ENCODE measurements at places on chromosomes 2 and 18.
A peak's percentile ranks its signal among the peaks of the same experiment; 100 is the strongest.

DNA sequence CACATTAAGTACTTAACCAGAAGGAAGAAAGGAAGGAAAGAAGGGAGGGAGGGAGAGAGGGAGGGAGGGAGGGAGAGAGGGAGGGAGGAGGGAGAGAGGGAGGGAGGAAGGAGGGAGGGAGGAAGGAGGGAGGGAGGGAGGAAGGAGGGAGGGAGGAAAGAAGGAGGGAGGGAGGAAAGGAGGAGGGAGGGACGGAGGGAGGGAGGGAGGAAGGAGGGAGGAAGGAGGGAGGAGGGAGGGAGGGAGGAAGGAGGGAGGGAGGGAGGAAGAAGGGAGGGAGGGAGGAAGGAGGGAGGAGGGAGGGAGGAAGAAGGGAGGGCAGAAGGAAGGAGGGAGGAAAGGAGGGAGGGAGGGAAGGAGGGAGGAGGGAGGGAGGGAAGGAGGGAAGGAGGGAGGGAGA is 363.3 kb downstream of the MBD2 start:
- DNase-seq: no peak

DNA sequence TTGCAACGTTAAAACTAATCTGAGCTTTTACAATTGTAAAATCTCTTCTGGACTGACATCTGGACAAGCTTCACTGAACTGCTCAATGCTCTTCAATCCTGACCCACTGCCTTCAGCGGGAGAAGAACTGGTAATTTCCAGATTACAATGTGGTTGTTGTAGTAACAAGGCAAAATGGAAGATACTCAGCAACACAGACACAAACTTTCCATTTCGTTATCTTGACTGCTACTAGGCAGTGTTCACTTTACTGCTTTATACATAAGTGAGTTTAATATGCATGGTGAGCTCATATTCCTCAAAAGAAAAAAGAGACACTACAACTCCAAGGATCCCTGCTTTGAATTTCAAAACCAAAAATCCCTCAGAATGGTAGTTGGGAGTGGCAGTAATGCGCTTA is 51.9 kb downstream of the GRB14 start:
- DNase-seq: no peak

DNA sequence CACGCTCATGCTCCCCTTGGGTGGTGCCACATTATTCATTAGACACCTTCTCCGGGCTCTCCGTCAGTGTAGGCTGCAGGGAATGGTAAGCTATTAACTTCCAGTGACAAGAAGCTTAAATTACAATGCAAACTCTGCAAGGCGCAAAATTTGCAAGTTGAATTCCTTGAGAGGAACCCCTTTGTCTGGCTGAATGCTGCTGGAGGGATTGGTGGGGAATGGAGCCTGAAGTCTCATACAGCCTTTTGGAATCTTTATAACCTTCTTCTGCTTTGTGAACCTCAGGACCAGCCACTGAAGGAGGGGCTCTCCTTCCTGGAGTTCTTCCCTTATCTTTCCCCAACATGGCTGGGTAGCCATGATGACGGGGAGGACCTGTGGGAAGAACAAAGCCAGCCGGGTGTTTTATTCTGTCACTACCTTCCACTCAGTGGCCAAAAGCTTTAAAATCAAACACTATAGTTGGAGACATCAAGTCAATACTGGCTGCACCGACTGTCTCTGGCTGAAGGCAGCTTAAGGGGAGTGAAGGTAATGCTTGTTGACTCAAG is 220.9 kb upstream of the EPHA4 start:
- DNase-seq: no peak

- DNase-seq: peak; percentile 64
Observed at GRCh38 chr2:216775043-216775453, 79.7 kb upstream of the IGFBP5 start.

DNA sequence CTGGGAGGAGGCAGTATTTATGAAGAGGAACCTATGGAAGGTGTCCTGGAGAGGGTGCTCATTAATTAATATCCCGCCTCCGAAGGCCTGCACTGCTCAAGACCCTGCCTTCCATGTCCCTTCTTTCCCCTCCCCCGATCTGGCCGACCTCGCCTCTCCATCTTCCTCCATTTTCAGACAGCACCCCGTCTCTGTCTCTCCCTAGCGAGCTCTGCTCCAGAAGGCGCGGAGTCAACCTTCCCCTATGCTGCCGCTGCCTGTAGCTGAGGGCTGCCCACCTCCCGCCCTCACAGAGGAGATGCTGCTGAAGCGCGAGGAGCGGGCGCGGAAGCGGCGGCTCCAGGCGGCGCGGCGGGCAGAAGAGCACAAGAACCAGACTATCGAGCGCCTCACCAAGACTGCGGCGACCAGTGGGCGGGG is 1.1 kb upstream of the WBP1 start:
- DNase-seq: no peak

DNA sequence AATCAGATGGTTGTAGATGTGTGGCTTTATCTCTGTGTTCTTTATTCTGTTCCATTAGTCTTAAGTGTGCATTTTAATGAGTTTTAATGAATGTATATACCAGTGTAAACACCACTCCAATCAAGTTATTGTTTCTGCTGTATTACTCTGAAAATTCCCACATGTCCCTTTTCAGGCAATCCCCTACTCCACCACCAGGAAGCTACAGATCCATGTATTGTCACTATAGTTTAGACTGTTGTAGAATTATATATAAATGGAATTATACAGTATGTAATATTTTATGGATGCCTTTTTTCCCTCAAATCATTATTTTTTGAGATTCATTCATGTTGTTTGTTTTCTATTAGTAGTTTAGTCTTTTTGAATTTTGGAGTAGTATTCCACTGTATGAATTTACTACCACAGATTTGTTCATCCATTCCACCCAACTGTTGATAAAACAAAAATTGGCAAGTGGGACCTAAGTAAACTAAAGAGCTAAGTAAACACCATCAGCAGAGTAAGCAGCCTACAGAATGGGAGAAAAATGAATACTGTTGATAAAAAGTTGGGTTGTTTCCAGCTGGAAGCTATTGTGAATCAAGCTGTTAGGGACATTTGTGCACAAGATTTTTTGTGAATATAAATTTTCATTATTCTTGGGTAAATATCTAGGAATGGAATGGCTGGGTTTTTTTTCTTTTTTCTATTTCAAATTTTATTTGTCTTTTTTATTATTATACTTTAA is 262.0 kb downstream of the CAMKMT start:
- DNase-seq: no peak

GRCh38 chr2:108239786-108240185 is at the start of gene SULT1C3:
Gene SULT1C3 (plus strand): TSS chr2:108239968. CDS start chr2:108247195, 7,227 bp downstream.
- DNase-seq: no peak

DNA sequence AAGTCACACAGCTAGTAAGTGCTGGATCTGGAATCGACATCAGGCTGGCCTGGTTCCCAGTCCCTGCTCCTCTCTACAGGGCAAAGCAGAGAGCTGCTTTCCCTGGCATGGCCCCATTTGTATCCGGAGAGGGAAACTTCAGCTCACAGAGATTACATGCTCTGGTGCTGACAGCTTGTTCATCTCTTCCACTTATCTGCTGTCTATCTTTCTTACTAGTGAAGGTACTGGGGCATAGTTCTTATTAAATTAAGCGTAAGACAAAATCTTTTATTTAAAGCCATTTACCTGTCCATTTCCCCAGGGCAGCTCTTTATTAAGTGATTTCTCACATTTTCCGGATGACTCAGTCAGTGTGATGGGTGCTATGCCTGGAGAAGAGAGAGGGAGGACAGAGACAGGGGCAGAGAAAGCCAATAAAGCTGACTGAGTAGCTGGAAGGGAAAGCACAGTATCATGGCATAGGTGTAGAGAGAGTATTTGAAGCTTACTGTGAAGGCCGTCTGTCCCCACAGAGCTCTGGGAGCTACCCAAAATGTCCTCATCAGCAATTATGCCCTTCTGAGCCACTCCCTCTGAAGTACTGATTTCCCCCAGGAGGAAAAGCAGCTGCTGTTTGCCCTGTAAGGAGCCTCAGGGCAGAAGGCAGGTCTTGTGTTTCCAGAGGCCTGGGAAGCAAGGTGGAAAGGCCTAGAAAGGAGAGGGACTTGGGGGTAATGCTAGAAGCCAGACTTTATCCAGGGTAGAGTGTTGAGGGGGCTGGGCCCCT is 44.1 kb upstream of the EPAS1 start:
- no peak for DNase-seq

- no peak for DNase-seq
Observed at GRCh38 chr2:101900375-101900774, 91.4 kb upstream of the IL1R2 start.

- no peak for DNase-seq
Observed at GRCh38 chr18:55927831-55928230, 339.8 kb upstream of the TCF4 start.

DNA sequence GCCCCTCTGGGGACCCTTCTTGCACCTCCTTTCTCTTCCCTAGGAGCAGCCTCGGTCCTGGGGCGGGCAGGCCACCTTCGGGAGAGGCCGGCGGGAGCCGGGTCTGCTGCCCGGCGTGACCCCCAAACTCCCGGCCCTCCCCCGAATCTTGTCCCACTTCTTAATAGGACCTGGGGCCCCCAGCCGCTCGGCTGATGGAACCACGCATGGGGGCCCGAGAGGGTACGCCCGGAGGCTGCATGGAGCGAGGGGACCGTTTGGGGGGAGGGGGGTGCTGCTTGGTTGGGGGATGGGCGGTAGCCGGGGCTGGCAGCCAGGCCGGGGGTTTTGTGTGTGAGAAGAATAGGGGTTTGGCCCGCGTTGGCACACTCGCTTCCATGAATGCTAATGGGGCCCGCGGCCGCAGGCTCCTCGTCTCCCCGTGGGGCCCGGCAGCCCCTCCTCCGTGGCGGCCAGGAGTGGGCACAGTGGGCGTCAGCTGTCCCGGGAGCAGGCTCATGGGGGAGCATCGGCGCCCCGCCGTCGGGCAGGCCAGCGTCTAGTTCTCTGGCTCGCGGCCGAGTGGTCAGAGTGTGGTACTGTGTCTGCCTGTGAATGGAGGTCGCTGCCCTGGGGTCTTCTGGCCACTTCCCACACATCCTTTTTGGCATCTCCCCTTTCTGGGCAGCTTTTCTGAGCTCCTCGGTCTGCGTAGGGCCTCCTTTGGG is 1.0 kb downstream of the GAREM2 start:
- DNase-seq: no peak

- DNase-seq: no peak
Observed at GRCh38 chr18:24402209-24402785, 4.7 kb upstream of the OSBPL1A start.

GRCh38 chr2:236241181-236242056 is 22.8 kb downstream of the ASB18 start:
- no peak for DNase-seq

DNA sequence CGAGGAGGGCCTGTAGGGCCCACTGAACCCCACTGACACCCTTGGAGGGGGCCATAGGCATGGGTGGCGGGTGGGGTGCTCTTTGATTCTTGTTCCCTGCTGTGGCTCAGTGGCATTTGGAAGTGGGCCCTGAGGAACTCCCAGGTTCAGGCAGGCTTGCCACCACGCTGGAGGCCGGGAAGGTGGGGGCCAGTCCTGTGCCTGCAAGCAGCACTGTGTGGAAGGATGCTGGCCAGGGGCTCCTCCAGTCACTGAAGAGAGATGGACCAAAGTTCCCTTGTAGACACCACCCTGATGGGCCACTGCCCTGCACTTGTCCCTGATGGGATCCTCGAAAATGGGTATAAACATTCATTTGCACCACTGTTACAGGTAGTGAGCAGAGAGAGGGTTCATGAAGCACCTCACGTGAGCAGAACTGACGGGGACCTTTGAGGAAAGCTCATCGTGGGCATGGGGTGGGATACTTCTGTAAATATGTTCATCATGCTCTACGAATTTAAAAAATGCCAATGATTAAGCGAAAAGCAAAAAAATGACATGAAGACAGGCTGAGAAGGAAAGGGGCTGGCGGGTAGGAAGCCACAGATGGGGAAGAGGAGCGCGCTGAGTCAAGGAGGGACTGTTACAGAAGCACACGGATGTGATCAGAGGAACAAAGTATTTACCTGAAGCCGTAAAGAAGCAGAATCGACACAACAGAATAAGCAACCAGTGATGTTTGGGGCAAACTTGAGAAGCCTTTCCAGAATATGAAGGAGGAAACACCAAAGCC is 45.2 kb upstream of the ASB1 start:
- DNase-seq: no peak

DNA sequence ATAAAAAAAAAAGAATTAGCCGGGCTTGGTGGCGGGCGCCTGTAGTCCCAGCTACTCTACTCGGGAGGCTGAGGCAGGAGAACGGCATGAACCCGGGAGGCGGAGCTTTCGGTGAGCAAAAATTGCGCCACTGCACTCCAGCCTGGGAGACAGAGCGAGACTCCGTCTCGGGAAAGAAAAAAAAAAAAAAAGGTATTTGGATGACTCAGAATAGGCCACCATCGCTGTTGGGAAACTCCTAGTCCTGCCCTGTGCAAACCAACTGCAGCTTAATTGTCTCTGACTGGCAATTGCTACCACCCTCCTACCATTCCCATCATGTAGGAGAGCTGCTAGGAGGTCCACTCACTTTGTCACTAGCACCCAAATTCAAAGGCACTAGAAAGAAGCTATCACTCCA is 43.5 kb downstream of the ATP8B1 start:
- DNase-seq: no peak

- no peak for DNase-seq
Observed at GRCh38 chr2:108106731-108107130, 120.4 kb downstream of the SLC5A7 start.

DNA sequence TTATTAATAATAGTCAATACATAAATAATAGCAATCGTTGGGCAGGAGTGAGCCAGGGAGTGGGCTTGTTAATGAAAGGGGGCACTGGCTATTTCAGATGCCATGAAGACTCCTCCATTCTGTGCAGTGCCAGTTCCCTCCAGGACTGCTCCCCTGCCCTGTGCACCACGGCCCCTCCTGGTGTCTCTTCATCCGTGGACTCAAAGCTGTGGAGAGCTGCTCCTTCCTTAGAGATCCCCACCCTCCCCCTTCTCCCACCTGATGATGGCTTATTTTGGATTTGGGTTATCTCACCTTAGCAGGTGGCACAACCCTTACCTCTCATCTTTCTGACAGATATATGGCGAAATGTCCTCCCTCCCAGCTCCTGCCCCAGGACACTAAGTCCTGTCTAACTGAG is 3.1 kb upstream of the CELF4 start:
- no peak for DNase-seq

- no peak for DNase-seq
Observed at GRCh38 chr2:112187805-112188596, 49.8 kb downstream of the FBLN7 start.

- no peak for DNase-seq
Observed at GRCh38 chr2:108587621-108588020, 53.4 kb downstream of the LIMS1 start.

DNA sequence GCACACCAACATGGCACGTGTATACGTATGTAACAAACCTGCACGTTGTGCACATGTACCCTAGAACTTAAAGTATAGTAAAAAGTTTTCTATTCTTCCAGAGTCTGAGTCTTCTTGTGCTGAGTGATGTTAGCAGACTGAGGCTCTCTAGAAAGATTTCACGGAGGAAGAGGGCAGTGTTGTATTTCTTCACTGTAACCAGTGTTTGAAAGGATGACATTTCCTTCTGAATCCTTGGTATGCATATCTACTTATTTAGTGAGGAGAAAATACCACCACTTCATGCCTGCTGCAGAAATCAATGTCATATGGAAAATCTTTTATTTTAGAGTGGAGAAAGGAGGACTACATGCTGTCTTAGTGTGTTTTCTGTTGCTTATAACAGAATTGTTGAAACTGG is 357.1 kb downstream of the CCDC85A start:
- DNase-seq: no peak

GRCh38 chr2:64542071-64543007 is 18.2 kb downstream of the AFTPH start:
- no peak for DNase-seq

All from GOT3 (cell line).